IMR-90 (cell line): ENCODE measurements at places on chromosomes 6 and 20. TPM values are rescaled to one million over a fixed set of nuclear protein-coding genes. Genes with fewer than 3 reads are reported as not detected.

Gene CST7
- not detected in 2 replicates for total RNA-seq

Gene PRND
- not detected in 2 replicates for total RNA-seq

Gene LY6G5B
- 1.9 and 2.2 TPM in 2 replicates for total RNA-seq

Gene FRMD1
- total RNA-seq = not detected in 2 replicates

Gene ETV7
- under 0.01 and 0.18 TPM in 2 replicates for total RNA-seq
